ENCODE measurements at places on chromosomes 4 and X. TPM values are rescaled to one million over a fixed set of nuclear protein-coding genes. Genes with fewer than 3 reads are reported as not detected.

- DNase-seq: no peak
Measured at GRCh38 chr4:62003695-62004094, 803.6 kb downstream of the ADGRL3 start.

- no peak for DNase-seq
Measured at GRCh38 chr4:77711469-77711868, 105.8 kb downstream of the CXCL13 start.

DNA sequence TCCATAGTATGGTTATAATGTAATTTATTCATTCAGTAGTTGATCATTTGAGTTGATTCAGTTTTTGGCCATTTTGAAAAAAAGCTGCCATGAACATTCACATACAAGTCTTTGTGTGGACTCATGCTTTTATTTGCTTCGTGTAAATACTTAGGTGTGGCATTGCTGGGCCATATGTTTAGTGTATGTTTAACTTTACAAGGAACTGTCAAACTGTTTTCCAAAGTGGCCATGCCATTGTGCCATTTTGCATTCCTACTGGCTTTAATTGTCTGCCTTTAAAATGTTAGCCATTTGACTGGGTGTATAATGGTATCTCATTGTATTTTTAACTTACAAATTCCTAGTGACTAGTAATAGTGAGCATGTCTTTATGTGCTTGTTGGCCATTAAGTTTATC lies 8.8 kb downstream of the MTM1 start:
- DNase-seq: no peak

- DNase-seq: no peak
Measured at GRCh38 chr4:124708517-124709300, 3.8 kb downstream of the ANKRD50 start.

Gene ADGRG4
- not detected for polyA plus RNA-seq

Measured in left kidney (tissue), 8 donors.